Cerebellum (tissue), 4 donors: ENCODE measurements at places on chromosomes 3 and 15. TPM values are rescaled to one million over a fixed set of nuclear protein-coding genes. Genes with fewer than 3 reads are reported as not detected.

Gene KNL1
- total RNA-seq = 17.7 TPM

DNA sequence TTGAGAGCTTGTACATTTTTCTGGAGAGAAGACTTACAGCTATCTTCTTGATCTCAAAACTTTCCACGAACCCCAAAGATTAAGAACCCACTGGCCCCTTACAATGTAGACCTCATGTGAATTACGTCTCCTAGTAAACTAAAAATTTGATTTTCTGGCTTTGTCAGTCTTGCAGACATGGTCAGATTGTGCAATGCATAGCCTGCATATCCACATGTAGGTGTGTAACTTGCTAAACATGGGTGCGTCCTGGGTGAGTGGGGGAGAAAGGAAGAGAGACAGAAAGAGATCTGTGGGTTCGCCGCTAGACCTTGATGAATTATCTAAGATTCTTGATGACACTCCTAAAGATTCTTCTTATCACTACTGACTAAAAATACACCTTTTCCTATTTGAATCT lies 561.2 kb upstream of the MDFIC2 start:
- no peak for DNase-seq

Gene UACA
- 43.5 TPM for total RNA-seq

DNA sequence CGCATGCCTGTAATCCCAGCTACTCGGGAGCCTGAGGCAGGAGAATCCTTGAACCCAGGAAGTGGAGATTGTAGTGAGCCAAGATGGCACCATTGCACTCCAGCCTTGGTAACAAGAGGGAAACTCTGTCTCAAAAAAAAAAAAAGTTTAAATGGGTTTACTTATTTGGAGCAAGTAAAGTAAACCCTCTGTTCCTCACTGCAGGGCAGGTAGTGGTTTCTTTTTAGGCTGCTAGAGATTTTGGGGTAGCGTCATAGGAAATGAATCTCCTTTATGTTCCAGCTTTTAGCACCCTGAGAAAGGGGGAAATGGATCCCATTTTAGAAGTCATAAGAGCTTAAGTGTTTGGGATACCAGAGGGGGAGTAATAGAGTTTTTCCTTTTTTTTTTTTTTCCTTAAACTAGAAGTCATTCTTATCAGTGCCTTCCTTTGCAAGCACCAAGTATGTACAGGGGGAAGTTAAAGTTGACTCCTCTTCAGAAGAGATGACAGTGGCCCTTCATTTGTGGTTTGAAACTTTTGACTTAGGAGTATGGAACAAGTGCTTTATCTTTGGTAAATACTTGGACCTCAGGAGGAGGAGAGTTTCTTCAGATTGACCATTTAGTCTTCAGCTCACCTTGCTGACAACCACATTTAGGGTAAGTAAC lies 8.0 kb downstream of the PXK start:
- no peak for DNase-seq

DNA sequence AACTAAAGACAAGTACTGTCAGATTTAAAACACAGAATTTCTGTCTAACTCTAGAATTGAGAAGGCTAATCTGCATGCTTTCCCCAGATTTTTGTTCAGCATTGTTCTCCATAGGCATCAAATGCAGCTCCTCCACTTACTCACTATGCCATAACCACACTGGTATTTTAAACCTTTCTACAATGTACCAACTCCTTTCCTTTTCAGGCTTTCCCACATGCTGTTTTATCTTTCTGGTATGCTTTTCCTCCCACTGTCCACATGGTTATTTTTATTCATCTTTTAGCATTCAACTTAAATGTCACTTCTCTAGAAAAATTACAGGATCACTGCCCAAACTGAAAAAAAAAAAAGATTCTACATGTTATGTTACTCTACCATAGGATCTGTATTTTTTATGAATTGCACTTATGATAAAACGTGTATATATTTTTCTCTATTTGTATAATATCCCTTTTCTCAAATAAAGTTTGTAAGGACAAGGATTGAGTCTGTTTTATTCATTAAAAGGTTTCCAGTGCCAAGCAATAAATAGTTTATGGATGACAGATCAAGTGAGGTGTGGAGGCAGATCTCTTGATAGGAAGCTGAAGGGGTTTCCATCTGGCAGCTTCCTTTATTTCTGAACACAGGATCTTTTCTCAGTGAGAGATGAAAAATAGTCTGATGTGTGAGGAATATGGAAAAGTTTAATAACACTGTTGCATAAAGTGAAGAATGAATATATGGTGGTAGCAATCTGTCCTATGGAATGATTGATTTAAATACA lies 1064.5 kb downstream of the ZPLD1 start:
- no peak for DNase-seq

GRCh38 chr15:26537663-26538062 lies 235.2 kb downstream of the GABRB3 start:
- DNase-seq = no peak

DNA sequence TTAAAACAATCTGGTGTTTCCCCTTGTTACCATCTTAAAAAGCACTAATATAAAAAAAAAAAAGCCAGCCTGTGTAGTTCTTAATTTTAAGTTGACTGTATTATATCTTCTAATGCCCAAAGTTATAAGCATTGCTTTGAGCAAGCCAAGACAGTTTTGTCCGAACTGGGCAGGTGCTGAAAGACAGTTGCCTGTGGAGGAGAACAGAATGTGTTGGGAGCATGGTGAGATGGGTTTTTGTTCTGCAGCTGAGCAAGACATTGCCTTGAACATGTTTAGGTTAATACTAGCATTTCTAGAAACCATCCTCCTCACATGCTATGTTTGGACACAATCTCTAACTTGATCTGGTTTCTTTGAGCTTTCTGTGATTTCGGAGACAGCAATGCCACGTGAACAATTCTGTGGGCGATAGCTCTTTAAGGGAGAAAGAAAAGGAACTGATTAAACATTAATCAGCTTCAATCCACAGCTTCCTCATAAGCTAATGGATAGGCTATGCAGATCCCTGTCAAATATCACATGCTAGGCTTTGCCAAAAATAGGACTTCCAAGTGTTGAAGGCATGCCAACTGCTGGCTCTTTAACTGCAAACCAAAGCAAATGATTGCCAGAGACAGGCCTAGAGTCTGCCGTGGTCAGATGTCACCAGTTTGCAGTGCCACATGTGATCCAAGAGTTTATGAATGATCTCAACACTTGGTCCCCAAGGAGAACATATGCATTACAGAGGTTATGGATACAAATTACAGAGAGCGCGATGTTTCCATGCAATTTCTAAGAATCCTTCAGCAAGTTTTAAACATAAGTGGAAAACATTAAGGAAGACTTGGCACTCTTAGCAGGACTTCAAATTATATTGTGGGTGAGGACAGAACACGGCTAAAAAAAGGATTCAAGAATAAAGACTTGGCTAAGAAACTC lies 428.1 kb downstream of the ROBO2 start:
- DNase-seq = peak; percentile 49

GRCh38 chr15:63517628-63518027 lies 13.2 kb downstream of the USP3 start:
- DNase-seq = no peak

Gene IL12A
- total RNA-seq = 1.1 TPM

Gene MAP4
- 149 TPM for total RNA-seq

GRCh38 chr15:36961956-36962355 lies 138.4 kb downstream of the MEIS2 start:
- no peak for DNase-seq

DNA sequence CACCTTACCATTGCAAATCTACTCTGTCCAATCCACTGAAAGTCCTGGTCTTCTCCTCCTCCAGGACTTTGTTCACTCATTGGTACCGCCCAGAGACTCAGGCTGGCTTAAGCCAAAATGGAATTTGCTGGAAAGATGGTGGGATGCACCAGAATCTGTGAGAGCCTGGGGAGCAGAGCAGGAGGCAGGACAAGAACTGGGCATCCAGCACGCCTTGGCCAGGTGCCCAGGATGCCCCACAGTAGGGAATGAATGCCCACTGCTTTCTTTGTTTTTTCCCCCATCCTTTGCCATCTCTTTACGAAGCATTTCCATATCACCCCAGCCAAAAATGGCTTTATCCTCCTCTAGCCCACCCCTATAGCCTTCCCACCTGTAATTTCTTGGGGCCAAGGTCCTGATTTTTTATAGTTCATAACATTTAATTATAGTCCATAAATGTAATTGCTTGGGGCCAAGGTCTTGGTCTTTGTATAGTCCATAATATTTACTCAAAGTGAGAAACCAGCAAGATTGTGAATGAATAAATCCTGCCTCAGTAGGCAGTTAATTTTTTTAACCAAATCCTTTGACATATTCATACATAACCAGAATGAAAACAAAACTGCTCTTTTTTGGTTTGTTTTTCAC lies 23.3 kb upstream of the IREB2 start:
- DNase-seq = peak; percentile 12

Gene SERPINI2
- 10.1 TPM for total RNA-seq

DNA sequence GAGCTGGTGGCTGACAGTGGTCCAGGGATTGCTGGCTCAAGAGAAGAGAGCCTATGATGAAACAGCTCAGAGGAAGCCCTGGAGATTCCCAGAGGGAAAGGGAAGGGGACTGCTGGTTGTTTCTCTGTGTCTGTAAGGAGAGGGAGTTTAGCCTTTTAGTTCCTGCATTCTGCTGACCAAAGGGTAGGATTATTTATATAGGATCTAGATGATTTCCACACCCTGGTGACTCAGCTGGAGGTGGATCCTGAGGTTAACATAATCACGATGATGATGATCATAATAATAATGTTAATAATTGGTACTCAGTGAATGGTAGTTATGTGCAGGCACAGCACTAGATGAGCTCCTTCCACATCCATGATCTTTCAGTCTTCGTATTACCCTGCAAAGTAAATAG lies 144.9 kb downstream of the EPHB1 start:
- DNase-seq = no peak

Gene PPP1R14D
- not detected for total RNA-seq

DNA sequence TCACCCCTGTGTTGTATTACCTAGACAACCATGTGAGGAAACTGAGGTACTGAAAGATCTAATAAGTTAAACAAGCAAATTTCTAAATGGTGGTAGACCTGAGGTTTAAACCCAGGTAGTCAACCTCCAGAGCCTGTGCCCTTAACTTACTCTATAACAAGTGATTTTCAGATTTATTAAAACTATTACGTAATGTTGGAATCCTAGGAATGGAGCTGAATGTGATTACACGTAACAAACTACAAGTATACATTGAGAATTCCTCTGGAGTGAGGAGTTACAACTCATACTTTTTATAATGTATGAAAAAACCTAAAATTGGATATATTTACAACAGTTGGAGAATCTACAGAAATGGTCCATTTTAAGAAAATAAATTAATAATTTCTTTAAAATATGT lies 18.0 kb downstream of the FAM98B start:
- no peak for DNase-seq

DNA sequence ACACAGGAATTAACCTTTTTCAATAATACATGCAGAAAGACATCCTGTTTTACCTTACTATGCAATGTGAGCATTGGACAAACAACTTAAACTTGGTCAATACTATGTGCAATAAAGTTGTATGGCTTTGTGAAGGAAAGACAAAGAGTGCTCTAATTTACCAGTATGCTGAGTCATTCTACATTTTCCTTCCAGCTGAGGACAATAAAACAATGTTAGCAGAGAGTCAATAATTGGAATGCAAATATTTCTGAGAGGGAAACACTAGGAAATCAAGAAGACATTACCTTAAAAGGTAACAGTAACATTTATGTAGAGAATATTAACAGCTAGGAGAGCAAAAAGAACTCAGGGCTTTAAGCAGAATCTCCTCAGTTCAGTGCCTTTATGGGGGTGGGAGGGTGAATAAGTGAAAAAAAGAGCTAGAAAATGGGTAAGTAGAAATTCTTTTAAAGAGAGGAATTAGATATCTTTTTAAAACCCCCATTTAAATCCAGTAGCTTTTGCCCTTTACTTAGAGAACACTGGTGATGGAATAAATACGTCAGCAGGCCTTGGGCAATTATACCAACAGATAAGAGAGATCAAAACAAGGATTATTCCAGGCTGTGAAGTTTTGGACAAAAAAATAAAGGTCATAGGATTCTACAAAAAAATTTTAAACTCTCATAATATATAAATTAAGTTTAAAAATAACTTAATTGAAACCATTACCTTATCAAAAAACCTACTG lies 11.6 kb upstream of the HGD start:
- DNase-seq = no peak

GRCh38 chr3:52339612-52340011 lies 23.5 kb downstream of the DNAH1 start:
- DNase-seq = peak; percentile 77

DNA sequence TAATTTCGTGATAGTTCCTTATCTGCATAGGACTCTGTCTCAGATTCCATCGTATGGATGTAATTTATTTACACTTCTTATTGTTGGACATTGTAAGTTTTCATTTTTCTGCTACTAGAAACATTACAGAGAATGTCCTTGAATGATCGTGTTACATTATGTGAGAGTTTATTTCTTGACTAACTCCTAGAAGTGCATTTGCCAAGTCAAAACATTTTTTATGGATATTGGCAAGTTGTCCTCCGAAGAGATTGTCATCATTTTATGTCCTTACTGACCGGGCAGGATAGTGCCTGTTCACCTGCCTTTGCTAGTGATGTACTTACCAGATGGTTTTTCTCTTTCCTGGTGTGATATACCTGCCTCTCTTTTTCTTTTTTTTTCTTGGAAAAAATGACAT lies 13.4 kb downstream of the ASB7 start:
- no peak for DNase-seq
